ENCODE measurements at places on chromosomes 4 and X.

- H3K27ac ChIP-seq = no peak overlapping the region
- no peaks in the 10 kb centered on the region for H3K27me3 ChIP-seq
- no peak overlapping the region for H3K4me3 ChIP-seq
- no peaks in the 10 kb centered on the region for H3K36me3 ChIP-seq
Observed at GRCh38 chrX:18149454-18149853, 71.2 kb downstream of the BEND2 start.

DNA sequence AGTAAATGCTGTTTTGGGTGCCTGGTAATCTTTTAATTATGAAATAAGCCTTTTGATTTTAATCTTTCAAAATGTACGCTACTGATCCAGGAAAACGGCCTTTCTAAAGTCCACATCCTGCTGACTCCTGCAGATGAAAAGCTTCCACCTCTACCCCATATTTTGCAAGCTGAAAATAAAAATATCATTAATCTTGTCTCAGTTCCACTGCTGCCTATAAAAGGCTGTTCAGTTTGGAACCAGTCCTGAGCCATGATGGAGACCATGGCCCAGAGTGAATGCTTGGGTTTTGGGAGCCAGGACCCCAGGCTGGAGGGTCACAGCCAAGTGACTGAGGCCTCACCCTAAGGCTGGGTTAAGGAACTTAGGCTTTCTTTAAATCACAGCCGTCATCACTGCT, 110.8 kb downstream of the AFF1 start:
- H3K4me1 ChIP-seq = peaks cover 23% of the 10 kb centered on the region
- H3K27me3 ChIP-seq = no peaks in the 10 kb centered on the region
- H3K27ac ChIP-seq = no peak overlapping the region

DNA sequence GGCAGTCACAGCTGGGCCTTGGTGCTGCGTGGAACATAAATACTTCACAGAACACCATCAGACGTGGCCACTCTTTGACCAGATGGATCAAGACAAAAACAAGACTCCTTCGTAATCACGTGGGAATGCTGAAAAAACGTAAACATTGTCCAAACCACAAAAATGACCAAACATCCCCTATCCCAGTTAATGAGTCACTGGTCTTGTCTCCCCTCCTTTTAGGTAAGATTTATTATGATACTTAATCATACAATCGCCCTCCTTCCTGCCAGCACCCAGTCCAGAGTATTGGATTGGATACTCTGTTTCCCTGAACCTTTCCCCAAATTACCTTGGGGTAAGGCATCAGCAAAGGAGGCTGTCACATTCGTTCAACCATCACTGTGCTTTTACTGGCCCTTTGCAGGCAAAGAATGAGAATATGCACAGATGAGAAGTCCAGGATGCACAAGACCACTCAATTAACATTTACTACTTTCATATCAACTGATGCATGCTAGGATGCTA, 601 bp upstream of the TCEANC start:
- DNase-seq = no peak
- H3K4me3 ChIP-seq = peak overlapping the region; percentile 42
- H3K36me3 ChIP-seq = no peaks in the 10 kb centered on the region
- H3K27me3 ChIP-seq = no peaks in the 10 kb centered on the region

DNA sequence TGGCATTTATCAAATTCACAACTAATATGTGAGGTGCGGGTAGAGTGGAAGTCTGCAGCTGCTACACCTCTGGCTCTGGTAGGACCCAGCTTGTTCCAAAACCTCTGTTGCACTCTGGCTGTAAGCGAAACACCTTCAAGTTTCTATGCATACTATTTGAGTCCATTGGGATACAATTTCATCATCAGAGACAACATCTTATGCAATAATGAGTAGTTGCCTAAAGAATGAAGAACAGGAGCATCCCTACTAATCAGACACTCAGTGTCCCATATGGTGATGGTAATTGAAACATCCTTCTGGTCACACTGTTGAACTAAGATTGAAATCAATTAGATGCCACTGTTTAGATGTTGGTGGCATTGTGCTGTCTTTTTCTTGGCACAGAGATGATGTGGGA, 178.4 kb downstream of the MGST2 start:
- no peaks in the 10 kb centered on the region for H3K27me3 ChIP-seq
- H3K36me3 ChIP-seq = no peaks in the 10 kb centered on the region
- no peak overlapping the region for H3K27ac ChIP-seq
- no peak overlapping the region for H3K4me3 ChIP-seq
